ENCODE measurements at places on chromosomes 2 and 18.

DNA sequence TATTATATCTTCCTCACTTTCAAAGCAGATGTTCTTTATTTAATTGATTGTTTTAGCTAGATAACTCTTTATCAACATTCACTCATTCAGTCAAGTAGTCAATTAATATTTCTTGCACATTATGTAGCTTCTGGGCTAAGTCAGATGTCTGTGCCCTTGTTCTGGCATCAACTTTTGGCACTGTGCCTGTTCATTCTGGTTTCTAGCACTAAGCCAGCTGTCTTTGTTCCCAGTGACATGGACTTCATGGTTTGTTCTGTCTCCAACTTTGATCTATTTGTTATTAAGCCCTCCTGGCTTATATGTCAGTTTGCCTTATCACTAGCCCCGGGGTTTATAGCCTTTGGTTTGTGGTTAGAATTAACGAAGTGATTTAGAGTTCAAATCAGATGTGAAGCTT lies 247.9 kb upstream of the SYT4 start:
- no peak for DNase-seq

- no peak for DNase-seq
Measured at GRCh38 chr2:119422360-119423107, 9.1 kb upstream of the TMEM37 start.

- no peak for DNase-seq
Measured at GRCh38 chr18:22505141-22505591, 87.5 kb upstream of the CTAGE1 start.

DNA sequence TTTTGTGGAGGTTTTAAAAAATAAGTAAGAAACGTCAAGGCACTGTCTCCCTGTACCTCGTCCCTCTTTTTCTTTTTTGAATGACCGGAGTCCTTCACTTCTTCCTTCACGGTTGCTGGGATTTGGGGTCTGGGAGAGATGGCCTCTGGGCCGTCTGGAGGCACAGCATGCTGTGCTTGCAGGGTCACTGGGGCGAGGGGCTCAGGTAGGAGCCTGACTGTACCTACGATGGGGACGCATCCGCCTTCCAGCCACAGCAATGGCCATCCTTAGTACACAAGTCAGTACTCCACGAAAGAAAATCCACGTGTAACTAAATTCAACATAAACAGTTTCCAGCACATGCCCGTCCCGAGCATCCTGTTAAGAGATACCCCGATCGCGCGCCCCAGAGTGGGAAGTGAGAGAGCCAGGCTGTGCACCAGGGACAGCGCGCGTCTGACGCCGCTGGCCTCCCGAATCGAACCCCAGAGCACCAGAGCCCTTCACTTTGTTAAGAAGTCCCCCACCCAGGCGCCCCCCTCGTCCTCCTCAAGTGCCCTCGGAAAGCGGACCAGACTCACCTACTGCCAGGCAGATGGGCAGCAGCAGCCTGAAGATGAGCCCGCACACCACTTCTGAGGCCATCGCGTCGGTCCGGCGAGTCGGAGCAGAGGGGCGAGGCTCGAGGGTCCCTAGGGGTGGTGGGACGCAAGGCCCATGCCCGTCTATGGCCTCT lies 1.2 kb downstream of the PIEZO2 start:
- DNase-seq, result no peak
